ENCODE measurements at places on chromosomes 7 and 10.
A peak's percentile ranks its signal among the peaks of the same experiment; 100 is the strongest.

- no peak for DNase-seq
Measured at GRCh38 chr10:61943674-61944378, 42.3 kb downstream of the ARID5B start.

- DNase-seq = no peak
Measured at GRCh38 chr7:156886020-156886795, 6.8 kb downstream of the LMBR1 start.

DNA sequence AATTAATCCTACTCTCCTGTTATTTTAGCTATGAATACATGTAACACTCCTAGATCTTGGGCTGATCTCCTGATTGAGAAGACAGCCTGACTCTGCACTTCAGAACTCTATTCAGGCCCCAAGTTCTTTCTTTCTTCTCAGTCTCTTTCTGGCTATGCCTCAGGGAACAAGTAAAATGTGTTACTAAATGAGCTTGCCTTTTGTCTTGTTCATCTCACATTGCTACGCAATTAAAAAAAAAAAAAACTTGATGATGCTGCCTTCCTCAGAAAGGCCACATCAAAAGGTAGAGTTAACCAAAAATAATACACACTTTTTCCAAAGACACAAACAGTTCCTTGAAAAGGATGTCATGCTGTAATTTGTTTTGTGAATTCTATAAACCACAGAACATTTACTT is 258.1 kb downstream of the TWIST1 start:
- DNase-seq = no peak

GRCh38 chr7:27955011-27955410 is 215.0 kb downstream of the TAX1BP1 start:
- DNase-seq = no peak

- no peak for DNase-seq
Measured at GRCh38 chr10:105840288-105840770, 1199.2 kb downstream of the SORCS3 start.

- no peak for DNase-seq
Measured at GRCh38 chr7:96407427-96407826, 85.5 kb upstream of the SLC25A13 start.

DNA sequence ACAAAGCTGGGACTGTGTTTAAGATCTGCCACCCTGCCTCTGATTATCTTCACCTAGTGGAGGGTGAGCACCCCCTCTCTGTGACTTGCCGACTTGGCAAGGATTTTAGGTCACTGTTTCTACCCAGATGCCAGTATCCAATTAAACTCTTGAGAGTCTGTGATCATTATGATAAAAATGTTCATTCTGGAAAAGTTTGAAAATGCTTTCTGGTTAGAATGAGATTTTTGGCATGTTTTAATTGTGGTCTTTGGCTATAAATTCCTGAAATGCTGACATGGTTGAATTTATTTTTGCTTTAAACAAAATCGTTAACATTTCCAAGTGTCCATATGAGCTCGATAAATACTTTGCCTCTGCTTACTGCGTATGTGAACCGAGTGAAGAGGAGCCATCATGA is 221.4 kb downstream of the BICC1 start:
- DNase-seq = no peak

DNA sequence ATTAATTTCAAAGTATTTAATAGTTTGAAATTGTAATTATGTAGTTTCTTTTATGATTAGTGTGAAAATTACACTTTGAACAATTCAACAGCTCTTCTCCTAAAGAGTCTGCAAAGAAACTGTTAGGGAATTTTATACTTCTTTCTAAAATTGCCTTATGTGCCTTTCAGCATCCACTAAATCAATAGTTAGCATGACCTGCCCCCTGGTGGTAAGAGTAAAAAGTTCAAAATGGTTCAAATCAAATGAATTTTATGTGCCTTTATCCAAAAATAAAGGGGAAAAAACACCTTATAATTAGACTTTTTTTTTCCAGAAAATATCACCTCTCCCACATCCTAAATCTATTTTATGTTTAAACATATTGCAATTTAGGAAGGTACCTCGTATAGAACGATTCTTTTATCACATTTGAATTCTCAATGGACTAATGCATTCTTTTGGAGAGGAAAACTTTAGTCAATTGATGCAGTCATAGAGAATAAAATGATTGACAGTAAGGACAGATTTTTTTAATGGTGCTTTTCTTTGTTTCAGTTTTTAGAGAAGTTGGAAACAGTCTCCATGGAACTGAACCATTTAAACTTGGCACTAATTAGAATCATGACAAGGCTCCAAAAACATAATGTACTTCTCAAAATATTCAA is 163.7 kb downstream of the SEMA3D start:
- DNase-seq = peak; percentile 11

DNA sequence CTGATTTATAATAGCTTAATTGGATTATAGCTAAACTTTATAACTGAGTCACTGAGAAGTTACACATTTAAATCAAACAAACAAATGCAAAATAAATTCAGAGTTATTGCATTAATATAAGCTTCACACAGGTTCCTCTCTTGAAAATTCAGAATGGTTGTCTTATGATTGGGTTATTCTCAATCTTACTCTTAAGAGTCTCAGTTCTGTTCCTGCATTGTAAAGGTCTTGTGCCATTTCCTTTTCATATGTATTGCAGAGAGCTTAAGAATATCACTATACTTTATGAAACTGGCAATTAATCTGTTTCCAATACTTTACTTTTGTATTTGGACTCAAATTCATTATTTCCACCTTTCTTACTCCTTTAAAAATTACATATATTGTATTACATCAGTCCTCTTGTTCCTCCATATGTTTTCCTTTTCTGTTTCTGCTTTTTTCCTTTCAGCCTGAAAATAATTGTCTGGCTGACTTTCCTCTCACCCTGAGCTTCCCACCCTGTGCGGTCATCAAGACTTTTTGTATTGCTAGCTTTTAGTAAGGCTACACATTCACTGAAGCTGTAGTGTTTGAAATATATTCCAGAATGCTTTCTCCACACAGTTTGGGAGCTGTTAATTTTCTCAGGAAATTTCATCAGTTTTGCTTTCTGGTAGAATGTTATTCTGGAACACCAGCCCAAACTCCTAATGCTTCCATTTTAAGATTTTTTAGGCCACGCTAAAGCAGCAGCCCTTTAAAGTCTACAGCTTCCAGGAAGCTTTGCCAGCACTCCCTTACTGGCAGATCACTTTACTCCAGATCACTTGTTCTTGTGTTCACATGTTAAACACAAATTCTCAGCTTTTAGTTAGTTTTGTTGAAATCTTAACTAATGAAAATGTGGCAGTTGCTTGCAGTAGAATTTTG is 139.4 kb downstream of the KCND2 start:
- no peak for DNase-seq

DNA sequence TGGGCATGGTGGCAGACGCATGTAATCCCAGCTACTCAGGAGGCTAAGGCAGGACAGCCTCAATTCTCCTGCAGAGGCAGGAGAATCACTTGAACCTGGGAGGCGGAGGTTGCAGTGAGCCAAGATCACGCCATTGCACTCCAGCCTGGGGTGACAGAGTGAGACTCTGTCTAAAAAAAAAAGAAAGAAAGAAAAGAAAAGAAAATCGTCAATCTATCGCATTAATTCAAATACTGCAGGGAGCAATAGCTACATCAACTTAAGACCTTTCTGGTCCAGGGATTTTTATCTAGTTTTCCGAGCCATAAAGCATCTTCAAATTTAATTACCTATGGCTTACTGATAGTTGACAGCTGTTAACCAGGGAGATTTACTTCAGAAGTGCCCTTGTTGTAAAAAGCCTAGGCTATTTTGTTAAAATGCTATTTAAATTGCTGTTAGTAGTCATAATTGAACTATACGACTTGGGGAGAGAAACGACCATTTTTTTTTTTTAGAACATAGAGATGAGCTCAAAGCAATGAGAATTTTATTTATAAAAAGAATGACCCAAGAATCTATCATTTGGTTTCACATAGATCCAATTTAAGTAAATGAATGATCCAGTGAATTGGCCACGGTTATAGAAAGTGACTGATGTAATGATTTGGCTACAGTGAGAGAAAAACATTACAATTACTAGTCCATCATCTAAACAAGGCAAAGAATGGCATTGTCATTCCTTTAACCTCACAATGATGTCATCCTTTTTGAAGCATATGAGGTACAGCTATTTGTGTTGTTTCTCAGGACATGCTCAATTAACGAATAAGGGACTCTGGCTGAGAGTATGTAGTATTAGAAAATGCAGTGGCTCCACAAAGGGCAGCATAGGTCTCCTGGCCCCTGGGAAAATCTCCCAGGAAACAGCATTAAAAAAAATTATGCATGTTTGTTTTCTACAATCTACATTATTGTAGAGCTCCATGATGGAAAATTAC is 85.3 kb downstream of the SEMA3C start:
- DNase-seq = peak; percentile 14

GRCh38 chr10:105068497-105068896 is 427.4 kb downstream of the SORCS3 start:
- DNase-seq = no peak

- no peak for DNase-seq
Measured at GRCh38 chr7:71705217-71705616, 573.3 kb downstream of the GALNT17 start.

DNA sequence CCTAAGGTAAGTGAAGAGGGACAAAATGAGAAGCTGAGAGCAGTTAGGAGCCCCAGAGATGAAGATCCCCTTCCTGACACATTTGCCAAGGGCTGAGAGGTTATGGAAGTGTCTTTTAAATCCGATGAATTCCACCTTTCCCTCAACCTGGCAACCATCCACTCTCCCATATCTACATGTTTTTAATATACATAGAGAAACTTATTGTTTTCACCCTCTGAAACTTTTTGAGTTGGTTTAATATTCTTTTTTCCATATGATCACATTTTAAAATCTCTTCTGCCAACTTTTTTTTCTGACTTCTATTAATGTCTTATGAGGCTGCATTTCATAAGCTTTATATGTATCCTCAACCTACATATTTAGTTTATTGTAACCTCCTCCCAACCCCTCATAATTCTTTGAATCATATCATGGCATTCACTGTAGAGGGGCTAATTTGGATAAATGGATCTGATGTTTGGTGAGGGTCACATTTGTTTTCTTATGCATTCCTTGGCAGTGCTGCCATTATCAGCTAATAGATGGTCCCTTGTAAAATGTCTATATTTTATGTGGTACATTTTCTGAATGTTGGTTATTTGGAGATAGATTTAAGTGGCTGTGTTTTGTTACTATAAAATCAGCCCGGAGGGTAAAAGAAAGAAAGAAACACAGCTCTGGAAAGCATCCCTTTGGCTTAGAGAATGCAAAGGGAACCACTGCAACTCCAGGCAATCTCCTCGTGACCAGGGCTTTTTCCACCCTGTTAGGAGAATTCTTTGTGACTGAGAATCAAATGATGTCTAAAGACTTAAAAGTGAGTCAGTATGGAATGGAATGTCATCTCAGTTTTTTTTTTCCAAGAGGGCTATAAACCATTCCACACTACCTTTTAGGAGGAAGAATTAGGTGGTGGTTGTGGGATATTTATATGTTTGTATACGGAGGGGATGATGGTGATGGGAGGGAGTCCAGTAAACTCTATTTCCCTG is 334.4 kb downstream of the SUGCT start:
- DNase-seq = no peak

DNA sequence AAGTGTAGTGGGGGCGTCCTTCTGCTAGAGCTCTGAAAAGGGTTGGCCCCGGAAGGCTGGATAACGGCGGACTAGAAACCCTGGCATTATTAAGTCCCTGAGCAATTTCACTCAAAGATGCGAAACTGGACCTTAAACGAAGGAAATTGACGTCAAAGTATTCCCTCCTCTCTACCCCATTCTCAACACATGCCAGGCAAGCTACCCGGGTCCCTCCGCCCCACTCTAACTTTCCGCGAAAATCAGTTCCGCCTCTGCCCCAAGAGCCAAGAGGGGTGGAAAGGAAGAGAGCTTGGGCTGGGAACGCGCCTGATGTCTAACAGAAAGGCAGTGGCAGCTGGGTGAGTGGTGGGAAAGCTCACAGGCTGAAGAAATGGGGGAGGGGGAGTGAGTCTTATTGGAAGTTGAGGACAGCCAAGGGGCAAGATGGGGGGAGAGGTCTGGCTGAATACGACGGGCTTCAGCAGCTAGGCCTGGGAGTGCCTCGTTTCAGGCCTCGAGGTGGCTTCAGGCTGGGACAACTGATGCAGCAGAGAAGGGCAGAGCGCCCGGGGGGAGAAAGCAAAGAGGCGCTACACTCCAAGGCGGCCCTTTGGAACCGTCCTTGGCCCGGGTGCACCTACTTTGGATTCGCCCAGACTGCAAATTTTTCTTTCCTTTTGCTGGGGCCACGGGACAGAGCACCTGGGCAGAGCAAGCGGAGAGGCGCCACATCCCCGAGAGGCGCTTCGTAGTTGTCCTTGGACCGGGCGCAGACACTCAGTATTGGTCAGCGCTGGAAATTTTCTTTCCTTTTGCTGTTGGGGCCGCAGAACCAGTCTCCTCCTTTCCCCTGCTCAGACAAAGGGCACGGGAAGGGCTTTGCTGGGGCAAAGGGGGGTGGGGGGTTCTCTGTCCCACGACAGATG is 2.0 kb upstream of the FEZF1 start:
- no peak for DNase-seq

- DNase-seq = no peak
Measured at GRCh38 chr10:93991596-93992284, 2.0 kb upstream of the PLCE1 start.

GRCh38 chr10:112880633-112881530 is 69.2 kb upstream of the TCF7L2 start:
- DNase-seq = no peak

DNA sequence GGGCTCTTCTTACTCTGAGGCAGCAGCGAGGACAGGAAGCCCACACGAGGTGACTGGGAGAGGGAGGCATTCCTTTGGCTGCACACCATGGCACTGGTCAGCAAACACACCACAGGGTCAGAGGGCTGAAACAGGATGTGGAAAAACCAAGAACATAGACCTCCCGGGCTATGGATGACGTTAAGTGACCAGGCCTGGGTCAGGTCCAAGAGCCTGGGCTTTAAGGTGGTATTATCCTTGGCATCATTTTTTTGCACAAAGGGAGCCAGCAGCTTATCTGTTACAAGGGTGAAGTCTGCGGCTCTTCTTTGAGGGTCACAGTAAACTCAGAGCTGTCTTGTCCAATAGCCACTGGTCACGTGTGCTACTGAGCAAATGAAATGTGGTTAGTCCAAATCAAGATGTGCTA is 7.0 kb downstream of the WDR91 start:
- no peak for DNase-seq

GRCh38 chr10:4786043-4786839 is 39.8 kb upstream of the AKR1E2 start:
- no peak for DNase-seq

DNA sequence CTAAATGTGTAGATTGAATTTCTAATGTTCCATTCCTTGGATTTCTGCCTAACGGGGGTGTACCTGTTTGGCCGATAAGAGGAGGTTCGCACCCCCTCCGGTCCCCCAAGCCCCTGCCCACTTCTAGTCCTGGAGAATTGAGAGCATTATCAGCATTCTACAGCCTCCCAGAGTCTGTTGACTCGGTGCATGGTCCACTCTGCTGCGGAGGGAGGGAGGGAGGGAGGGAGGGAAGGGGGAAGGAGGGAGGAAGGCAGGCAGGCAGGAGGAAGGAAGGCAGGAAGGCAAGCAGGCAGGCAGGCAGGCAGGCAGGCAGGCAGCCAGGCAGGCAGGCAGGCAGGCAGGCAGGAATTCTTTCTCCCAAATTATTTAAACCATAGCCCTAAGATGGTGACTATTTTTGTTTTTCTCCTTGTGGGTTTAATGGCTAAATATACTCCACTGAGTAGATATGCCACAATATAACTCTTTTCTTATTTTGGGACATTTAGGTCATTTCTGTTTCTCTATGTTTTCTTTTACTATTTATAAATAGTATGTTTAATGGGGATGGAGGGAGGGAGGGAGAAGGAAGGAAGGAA is 69.5 kb upstream of the CHST15 start:
- DNase-seq = no peak

GRCh38 chr10:120735773-120736371 is 115.3 kb upstream of the WDR11 start:
- no peak for DNase-seq

- DNase-seq = no peak
Measured at GRCh38 chr10:124482236-124482800, 20.7 kb downstream of the LHPP start.
